ENCODE measurements at places on chromosomes 3 and 15.

DNA sequence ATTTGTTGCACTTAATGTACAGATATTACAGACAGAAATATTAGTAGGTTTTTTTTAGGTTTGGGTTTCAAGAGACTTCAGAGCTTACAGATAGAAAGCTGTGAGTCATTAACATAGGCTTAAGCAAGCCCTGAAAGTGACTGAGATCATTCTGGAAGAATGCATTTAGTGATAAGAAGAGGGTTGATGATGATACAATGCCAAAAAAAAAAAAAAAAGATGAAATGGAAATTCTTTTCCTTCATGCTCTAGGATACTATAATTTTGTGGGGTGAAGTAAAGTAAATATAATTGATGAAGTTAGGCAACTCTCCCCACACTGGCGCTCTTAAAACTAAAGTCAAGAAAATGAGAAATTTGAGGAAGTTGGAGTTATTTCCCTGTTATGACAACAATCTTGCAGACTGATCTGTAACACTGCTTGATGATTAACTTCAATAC lies 169.4 kb upstream of the ZNF385D start:
- no peak for DNase-seq

DNA sequence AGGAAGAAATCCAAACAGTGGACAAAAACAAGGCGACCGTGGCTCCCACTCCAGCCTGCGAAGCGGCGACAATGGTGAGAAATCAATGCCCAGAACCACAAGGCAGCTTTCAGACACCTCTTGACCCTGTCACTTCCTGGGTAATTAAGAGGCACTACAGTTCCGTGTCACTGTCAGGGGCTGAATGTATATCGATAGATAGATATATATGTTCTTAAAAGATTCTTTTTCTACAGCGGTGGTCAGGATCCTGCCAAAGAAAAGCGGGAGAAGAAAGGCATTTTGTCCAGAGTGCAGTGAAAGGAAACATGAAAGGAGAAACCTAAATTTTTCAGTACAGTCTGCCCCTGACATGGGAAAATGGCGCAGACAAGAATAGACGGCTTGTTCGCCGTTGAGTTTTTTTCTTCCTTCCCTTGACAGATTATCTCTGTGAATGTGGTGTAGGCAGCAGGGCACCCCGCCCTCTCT lies 56.2 kb upstream of the HES1 start:
- DNase-seq: no peak

- no peak for DNase-seq
Measured at GRCh38 chr3:23537101-23537551, 268.6 kb upstream of the UBE2E1 start.

- DNase-seq: no peak
Measured at GRCh38 chr15:70741677-70742293, 21.6 kb downstream of the UACA start.

DNA sequence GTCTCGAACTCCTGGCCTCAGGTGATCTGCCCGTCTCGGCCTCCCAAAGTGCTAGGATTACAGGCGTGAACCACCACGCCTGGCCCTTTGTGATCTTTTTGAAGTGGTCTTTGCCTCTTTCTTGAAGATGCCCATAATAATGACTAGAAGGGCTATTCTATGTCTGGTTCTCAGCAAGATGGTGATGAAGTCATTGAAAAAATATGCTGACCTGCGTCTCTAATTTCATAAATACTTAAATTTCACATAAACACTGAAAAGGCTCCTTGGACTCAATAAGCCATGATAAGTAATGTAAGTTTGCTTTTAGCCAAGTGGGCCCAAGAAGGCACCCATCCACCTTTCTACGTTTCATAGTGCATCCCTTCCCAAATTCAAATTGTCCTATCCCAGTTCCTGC lies 775 bp upstream of the MAPK6 start:
- DNase-seq: no peak

- no peak for DNase-seq
Measured at GRCh38 chr3:77468626-77469020, 428.7 kb downstream of the ROBO2 start.

DNA sequence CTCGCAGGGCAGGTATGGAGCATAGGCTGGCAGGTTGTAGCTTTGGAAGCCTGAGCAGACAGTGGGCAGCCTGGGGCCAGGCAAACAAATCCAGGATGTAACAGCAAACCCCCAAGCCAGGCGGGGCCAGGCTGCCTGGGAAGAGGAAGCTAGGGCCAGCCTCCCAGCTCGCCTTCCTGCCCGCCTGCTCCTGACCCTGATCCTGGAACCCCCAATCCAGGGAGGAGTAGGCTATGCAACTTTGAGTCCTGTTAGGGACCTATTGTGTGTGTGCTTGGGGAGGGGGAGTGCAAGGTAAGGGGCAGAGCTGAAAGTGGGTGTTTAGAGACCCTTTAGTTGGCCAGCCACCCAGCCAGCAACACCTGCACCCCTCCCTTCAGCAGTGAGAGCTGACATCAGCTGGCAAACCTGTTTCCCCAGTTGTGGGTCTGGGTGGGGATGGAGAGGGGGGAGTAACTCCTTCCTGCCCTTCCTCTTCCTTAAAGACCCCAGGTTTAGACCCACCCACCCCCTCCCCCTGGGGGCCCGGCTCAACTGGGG lies 2.5 kb downstream of the NBEAL2 start:
- no peak for DNase-seq

GRCh38 chr3:2908693-2909351 lies 201.4 kb downstream of the IL5RA start:
- DNase-seq: no peak

- DNase-seq: no peak
Measured at GRCh38 chr3:125675791-125676190, 80.5 kb upstream of the OSBPL11 start.

DNA sequence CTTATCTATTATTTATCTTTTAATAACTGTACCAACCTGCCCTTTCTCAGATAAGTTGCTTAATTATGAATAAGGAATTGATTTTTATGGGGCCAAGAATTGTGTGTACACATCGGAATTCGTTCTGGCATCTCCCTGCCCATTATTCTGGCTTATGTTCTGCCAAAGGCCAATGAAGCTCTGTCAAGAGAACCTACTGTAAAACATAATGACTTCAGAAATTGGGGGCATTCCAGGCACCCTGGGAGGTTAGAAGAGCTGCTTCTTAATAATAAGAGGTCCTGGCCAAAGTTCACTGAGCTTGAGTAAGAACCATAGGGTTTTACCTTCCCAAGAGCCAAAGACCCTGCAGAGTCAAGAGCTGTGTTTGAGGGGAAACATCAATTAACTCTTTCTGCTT lies 261.7 kb downstream of the SLC9A9 start:
- DNase-seq: no peak

GRCh38 chr3:170421758-170422157 lies 3.1 kb downstream of the CLDN11 start:
- no peak for DNase-seq

GRCh38 chr3:155753038-155753639 lies 8.3 kb upstream of the PLCH1 start:
- peak; percentile 54 for DNase-seq

GRCh38 chr3:4065554-4065953 lies 237.6 kb upstream of the SETMAR start:
- no peak for DNase-seq

- DNase-seq: no peak
Measured at GRCh38 chr3:142433110-142433509, 14.7 kb downstream of the XRN1 start.

- DNase-seq: no peak
Measured at GRCh38 chr15:94296717-94297116, 65.4 kb downstream of the MCTP2 start.

Measured in activated CD4-positive, alpha-beta T cell treated with anti-CD3 and anti-CD28 coated beads, Interleukin-2, Interleukin-6, amounts not matched to agents 100 ng/mL and 50 ng/mL, durations not matched to agents 16 hours and 8 hours (primary cell).